ENCODE measurements at places on chromosomes 16 and 17.
A peak's percentile ranks its signal among the peaks of the same experiment; 100 is the strongest.

DNA sequence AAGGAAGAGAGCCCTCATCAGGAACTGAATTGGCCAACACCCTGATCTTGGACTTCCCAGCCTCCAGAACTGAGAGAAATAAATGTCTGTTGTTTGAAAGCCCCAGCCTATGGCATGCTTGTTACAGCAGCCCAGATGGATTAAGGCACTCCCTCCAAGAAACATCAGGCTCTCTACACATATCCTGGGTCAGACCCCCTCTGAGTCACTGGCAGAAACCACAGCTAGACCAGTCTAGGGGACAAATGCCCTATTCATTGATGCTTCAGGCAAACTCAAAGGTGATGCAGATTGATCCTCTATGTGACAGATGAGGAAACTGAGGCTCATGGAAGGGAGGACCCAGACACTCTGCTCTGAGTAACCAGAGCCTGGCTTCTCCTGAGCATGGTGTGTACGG, 116.8 kb downstream of the WSCD1 start:
- no peak for DNase-seq

DNA sequence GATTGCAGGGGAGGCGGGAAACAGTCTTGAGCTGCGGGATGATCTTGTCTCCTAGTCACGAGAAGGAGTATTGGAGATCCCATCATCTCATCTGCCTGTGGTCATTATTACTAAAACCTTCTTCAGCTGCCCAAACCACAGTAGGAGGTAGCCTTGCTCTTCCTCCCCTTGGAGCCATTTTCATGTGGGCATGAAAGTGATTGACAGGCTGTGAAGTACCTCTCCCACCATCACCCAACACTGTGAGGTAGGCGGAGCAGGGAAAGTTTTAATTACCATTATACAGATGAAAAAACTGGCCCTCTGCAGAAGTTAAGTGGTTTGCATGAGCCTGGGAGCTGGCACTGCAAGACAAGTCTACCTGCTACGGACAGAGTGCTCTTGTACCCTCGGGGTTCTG, 237.3 kb downstream of the MSI2 start:
- DNase-seq: no peak

GRCh38 chr17:67476787-67477335, 99.8 kb downstream of the PITPNC1 start:
- DNase-seq: no peak

DNA sequence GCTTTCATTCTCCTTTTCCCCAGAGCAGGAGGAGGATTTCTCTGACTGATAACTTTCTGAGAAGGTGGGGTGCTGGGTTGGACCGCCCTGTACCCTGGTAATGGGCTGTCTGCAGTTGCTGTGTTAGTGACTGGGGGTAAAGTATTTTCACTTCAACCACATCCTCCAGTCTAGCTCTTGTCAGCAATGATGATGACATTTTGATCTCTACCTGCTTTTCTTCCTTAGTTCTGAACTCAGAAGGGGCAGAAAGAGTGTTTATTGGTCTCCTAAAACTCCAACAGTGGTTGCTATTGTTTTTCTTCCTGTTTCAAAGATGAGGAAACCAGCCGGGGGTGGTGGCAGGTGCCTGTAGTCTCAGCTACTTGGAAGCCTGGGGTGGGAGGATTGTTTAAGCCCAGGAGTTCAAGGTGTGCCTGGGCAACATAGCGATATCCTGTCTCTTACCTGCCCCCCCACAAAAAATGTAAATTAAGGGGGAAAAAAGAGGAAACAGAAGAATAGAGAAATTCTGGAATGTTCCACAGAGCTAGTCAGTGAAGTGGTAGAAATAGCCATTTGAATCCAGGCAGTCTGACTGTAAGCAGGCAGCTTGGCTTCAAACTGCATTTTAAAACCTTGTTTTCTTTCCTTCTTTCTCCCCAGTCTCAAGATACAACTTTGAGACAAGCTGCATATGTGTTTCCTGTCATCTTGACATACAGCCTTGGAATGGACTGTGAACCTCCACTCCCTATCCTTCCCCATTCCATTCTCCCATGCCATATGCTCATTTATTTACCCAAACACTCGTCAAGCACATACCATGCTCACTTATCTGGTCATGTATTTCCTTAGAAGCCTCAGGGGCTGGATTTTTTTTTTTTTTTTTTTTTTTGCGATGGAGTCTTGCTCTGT, 3.3 kb upstream of the N4BP1 start:
- DNase-seq: peak; percentile 53

GRCh38 chr17:70314506-70314905, 145.2 kb downstream of the KCNJ2 start:
- DNase-seq: no peak

GRCh38 chr17:13462673-13463124, 139.0 kb downstream of the HS3ST3A1 start:
- no peak for DNase-seq

GRCh38 chr17:30450125-30451027, 26.8 kb upstream of the GOSR1 start:
- no peak for DNase-seq

GRCh38 chr17:12320286-12320685, 299.6 kb downstream of the MAP2K4 start:
- no peak for DNase-seq

GRCh38 chr17:9410301-9410700, 165.3 kb downstream of the STX8 start:
- DNase-seq: no peak

GRCh38 chr17:56119191-56119590, 34.1 kb upstream of the ANKFN1 start:
- no peak for DNase-seq

- DNase-seq: no peak
Measured at GRCh38 chr16:75088216-75088615, 28.4 kb downstream of the LDHD start.

- DNase-seq: no peak
Measured at GRCh38 chr17:45319239-45319703, 2.5 kb upstream of the MAP3K14 start.

GRCh38 chr17:78817123-78817522, 23.5 kb downstream of the USP36 start:
- peak; percentile 37 for DNase-seq

GRCh38 chr17:66462010-66462409, 159.6 kb downstream of the PRKCA start:
- no peak for DNase-seq

- DNase-seq: peak; percentile 8
Measured at GRCh38 chr16:12535535-12536411, 267.9 kb downstream of the CPPED1 start.

DNA sequence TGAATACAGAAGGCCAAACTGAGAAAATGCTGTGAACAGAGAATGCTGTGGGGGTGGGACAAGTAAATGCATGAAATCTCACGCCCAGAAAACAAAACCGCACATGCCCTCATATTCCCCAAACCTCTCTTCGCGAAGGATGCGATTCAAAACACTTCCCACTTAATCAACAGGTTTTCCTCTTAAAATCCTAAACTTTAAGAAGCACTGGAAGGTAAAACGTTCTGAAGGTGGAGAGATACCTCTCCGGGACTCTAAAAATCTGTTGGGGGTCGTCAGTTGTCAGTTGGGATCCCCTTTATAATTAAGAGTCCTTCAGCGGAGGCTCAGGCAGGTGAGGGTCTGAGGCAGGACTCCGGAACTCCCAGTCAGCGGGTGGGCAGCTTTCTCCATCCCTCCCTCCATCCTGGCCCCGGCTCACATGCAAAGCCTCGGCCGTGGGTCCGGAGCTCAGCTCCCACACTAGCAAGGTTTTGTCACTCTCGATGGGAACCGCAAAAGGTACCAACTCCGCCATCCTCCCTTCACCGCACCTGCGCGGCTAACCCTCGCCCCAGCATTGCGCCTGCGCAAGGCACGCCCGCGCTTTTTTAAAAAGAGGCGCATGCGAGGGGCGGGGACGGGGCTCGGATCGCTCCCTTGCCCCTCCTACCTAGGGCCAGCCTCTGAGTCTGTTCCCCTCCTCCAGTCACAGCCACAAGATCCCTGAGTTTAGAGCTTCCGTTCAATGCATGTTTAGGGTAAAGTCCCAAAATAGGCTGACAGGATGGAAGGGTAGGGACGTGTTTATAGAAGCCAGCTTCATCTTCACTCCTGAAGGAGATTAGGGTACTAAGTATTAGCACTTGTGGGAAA, at the start of gene RDM1:
TSS of gene RDM1 (minus strand) at position 563 of the 855 bp plus-strand sequence. CDS start at position 517, 46 bp downstream.
- peak; percentile 62 for DNase-seq

DNA sequence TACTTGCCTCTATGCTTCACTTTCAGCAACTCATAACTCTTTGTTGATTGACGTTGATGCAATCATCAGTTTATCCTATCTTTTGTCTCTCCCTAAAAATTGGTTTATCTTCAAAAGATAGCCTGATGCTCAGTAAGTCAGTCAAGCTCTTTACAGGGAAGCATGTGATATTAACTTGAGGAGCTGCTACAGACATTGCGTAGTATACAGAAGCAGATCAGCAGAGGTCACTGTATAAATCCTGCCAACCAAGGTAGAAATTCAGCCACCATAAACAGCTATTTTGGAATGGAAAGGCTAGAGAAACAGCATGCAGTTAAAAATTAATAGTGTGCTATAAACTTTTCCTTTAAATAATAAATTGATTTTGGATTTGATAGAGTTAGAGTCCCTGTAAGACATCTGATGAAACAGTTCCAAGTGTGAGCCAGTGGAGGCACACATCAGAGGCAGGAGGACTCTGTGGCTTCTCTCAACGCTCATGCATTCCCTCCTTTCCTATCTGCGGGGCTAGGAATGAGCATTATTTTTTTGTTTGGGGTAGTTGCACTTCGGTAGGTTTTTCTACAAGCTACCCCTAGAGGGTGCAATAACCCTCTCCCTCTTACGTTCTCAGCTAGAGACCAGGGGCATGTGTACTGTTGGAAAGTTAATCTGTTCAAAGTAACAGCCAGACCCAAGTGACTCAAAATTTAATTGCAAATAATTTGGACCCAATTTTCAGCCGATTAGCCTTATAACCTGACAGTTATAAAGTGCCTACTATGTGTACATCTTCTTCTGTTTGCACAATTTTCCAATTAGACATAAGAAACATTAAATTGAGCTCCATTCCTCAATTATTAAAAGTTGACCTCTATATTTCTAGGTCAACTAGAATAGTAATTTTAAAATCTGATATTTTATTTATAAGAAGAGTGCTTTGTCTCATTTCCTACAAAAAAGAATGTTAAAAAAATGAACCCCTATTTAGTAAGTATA, 647.7 kb upstream of the SOX9 start:
- DNase-seq: no peak

- no peak for DNase-seq
Measured at GRCh38 chr17:1087381-1088241, 90.7 kb downstream of the TIMM22 start.

DNA sequence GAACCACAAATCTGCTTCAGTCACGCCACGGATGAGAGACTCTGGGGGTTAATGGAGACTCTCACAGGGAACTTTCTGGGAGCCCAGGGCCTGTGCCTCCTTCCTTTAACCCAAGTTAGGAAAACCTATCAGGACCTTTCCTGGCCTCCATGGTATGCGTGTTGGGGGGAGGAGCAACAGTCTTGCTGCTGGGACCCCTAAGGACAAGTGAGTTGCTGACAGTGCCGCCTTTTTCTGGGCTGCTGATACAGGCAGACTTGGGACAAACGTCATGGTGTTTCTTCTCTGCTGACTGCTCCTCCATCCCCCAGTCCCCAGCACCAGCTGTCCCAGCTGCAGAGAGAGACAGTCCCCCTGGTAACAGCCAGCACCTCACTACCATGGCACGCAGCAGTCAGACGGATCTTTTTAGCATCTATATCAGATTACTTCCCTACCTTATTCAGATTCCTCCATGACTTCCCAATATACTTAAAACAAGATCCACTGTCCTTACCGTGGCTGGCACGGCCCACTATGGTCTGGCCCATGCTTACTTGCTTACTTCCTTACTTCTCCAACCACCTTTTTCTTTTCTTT, 6.5 kb downstream of the DPEP2NB start:
- no peak for DNase-seq

GRCh38 chr17:58504826-58505351, 9.5 kb downstream of the MTMR4 start:
- DNase-seq: peak; percentile 47

- DNase-seq: no peak
Measured at GRCh38 chr16:88432753-88433152, 20.3 kb upstream of the ZFPM1 start.

- peak; percentile 47 for DNase-seq
Measured at GRCh38 chr16:68367030-68367429, 56.2 kb downstream of the PRMT7 start.

DNA sequence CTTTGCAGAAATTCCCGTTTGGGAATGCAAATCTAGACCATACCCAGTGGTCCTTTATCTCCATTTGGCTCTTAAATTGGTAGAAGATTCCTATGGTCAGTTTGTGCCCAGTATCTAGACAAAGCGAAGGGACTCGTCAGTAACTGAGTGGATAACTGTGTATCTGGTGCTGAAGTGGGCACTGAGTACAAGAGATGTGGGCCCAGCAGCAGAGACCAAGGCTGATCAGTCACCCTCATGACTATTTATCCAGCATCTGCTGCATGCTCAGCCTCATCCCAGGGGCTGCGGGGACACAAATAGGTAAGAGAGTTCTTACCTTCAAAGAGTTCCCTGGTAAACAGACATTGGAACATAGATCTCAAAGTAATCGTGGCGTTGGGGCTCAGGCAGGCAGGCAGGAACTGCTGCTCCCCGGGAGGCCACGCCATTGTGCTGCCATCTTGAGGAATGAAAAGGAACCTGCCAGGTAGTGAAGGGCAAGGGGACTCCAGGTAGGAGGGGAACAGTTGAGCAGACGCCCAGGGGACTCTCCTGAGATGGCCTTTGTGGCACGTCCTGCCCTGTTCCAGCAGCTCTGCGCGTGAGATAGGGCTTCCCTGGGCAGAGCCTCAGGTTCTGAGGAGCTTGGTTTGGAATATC, 10.3 kb downstream of the NT5M start:
- DNase-seq: peak; percentile 62

- no peak for DNase-seq
Measured at GRCh38 chr16:65745201-65745708, 621.2 kb upstream of the CDH5 start.

DNA sequence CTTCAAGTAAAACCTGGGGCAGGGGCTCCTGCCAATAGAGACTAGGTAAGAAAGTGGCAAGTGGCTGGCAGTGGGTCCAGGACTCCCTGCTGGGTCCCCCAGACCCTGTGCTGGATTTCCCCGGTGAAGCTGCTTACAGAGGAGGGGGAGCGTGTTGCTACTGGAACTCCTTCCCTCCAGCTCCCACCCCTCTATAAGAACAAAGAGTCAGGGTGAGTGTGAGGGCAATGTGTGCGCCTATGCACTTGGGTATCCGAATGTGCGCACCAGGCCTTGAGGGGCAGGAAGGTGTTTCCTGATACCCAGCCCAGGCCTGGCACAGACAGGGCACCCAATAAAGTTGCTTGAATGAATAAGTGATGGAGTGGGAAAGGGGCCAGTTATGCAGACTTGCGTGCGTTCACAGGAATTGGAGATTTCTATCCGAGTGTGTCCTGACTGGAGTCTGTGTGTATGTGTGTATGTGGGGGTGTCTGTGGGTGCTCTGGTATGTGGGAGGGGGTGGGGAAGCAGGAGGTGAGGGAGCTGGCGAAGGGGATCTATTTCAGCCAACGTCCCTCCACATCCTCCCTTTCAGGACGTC, 11.7 kb downstream of the NEUROD2 start:
- DNase-seq: no peak

All from hematopoietic multipotent progenitor cell (in vitro differentiated cells).